ENCODE measurements at places on chromosomes 6 and 20.

DNA sequence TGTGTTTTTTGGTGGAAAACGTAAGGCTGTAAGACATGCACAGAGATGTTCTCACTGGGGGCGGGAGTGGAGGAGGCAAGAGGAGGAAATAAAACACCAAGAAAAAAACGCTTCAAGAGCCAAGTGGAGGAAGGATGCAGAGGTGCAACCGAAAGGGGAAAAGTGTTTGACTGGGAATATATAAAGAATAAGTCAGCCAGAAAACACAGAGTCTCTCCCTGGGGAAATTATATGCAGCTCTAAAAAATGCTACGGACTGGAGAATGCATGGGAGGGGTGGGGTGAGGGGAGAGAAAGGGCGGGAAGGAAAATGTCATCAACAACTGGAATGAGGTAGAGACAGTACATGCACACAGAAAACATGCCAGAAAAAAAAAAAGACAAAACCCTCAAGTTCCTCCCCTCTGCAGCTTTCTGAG lies 133.5 kb downstream of the SCML4 start:
- DNase-seq = no peak

DNA sequence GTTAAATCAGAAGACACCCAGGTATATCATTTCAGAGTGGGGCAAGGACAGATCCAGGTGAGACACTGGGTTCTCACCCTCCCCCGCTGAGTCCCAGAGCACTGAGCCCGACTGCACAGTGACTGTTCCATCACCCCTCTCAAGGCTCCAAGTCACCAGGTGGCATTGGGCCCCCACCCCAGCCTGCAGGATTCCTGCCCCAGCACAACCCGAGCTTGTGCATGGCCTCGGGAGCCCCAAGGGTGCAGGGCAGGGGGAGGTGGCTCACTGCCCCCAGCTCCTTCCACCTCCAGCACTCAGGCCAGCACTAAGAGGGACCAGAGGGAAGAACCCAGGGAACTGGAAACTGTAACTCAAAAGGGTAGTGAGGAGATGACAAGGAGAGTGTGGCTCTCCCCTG lies 39.3 kb upstream of the CST5 start:
- DNase-seq = no peak

GRCh38 chr20:32482143-32482441 lies 103.0 kb downstream of the NOL4L start:
- DNase-seq = no peak

DNA sequence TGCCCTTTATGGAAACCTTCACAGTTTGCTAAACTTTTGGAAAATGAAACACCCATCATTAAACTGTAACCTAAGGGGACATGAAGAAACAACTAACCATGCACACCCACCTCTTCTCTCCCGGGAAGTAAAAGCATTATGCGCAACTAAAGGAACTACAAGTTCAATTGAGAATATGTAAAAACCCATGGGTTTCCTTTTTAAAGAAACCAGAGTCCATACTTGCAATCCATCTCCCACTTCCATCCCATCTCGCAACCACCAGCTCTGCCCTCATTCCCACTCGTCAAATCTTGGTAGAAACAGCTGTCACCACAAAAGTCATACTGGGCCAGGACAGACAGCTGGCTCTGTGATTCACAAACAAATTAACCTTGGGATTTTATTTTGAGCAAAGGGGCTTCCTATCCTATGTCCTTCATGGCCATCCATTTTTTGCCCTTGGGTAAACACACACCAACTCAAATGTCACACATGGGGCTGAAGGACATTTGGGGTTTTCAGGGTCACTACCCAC lies 81.5 kb downstream of the HAO1 start:
- no peak for DNase-seq

DNA sequence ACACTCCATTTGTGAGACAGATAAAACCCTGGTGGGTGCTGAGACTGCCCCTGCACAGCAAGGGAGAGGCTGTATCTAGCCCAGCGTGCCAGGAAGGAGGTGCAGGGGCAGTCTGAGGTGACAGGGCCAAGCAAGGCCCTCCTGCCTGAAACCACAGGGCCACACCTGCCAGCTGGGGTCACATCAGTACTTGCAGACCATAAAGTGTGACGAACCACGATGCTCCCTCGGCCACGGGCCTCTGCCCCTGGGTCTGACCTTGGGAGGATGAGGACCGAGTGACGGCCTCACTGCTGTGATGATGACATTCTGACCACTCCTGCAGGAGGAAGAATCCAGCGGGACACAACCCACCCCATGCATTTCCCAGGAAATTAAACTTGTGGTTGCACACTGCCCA lies 75.1 kb downstream of the NINL start:
- DNase-seq = no peak

- DNase-seq = no peak
Measured at GRCh38 chr6:132865364-132865763, 51.0 kb downstream of the RPS12 start.

- DNase-seq = no peak
Measured at GRCh38 chr6:36593569-36594028, 563 bp upstream of the SRSF3 start.

DNA sequence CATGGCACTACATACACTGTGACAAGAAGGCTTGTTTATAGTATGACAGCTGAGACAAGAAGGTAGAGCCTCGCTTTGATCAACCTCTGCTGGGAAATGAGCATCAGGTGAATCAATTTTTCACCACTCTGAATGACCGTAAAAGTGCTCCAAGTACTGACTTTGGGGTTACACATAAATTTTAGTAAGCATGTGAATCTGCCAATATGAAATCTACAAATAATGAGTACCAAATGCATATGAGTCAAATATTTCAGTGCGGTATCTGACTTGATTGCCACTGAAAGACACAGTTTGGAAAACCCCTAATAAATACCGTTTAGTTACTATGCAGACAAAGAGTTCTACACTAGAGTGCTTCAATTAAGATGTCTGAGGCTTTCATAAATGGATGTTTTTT lies 77.8 kb downstream of the ATG5 start:
- DNase-seq = no peak

DNA sequence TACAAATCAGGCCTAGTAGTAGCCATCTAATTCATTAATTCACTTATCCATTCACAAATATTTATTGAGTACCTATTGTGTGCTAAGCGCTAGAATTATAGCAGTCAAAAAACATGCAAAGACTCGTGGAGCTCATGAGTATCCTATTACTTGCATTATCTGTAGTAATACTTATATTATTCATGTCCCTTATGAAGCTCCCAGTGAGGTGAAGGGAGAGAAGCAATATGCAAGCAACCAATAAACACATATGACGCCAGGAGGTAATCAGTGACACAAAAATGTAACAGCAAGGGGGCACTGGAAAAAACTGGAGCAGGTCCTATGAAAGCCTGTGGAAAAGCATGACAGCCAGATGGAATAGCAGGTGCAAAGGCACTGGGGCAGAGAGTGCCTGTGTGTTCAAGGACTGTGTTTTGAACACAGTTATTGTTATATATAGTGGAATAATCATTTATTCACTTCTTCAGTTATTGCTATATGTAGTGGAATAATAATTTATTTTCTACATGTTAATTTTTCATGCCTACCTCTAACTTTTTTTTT lies 109.5 kb downstream of the KIF13A start:
- DNase-seq = no peak

DNA sequence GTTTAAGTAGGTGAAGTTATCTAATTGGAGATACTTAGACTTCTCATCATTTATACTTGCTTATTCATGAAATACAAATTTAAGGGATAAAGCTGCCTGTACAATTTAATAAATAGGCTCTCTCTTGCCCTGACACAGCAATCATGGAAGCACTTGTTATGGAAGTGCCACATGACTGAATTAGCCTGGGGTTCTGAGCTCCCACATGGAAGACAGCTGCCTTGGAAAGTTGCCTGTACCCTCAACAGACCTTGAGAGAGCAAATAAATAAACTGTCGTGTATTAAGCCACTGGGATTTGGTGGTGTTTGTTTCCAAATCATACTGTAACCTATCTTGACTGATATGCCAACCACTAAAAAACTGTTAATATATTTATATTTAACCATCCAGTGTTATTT lies 87.0 kb upstream of the RSPO3 start:
- DNase-seq = no peak

- no peak for DNase-seq
Measured at GRCh38 chr6:321158-321438, 28.8 kb downstream of the DUSP22 start.

GRCh38 chr6:21393441-21394165 lies 199.9 kb upstream of the SOX4 start:
- no peak for DNase-seq

DNA sequence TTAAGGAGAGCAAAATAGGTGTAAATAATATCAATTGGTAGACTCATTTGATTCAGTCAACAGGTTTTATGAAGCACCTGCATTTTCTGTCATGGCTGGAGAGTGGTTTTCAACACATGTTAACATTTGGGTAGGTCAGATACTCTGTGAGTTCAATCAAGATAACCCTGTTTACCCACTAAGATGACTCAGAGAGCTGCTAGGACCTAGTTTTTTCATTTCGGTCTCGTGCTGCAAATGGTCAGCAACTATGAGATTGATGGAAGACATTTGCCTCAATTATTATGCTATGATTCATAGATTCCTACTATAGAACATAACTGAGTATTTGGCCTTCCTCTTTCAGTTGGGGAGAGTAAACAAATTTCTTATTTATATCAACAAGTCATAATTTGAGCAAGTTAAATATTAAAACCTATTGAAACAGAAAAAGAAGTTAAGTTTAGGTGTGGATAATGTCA lies 391.4 kb upstream of the CITED2 start:
- no peak for DNase-seq

DNA sequence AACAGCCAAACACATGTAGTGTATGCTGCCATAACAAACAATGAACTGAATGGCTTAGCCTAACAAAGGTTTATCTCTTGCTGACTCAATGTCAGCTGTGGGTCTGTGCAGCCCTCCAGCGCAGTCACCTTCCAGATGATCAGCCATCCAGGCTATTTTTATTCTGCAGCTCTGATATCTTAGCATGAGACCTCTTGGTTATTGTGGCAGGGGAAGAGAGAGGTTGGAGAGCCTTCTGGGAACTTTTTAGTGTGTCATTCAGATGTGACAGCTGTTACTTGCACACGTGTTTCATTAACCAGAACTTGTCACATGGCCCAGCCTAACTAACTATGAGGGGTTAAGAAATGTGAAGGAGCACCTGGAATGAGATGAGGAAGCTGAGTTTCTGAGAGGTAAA lies 202.5 kb downstream of the DHX35 start:
- no peak for DNase-seq

- DNase-seq = no peak
Measured at GRCh38 chr6:165676435-165677068, 13.5 kb upstream of the PDE10A start.

- DNase-seq = no peak
Measured at GRCh38 chr6:118469468-118469867, 78.6 kb upstream of the PLN start.

DNA sequence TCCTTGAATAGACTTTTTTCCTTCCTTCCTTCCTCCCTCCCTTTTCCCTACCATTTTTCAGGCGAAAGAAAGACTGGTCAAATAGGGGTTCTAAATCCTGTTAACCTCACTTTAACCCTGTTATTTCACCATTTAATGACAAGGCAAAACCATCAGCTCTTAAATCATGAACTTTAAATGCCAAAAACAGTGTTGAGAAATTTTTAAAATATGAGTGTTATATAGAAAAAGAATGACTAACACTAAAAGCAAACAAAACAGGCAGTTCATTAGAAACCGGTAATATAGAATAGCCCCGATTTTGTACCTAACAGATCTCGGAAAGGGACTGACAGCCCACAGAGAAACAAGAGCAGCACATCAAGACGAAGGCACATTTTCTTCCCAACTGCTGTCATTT lies 57.4 kb upstream of the CEP85L start:
- no peak for DNase-seq

DNA sequence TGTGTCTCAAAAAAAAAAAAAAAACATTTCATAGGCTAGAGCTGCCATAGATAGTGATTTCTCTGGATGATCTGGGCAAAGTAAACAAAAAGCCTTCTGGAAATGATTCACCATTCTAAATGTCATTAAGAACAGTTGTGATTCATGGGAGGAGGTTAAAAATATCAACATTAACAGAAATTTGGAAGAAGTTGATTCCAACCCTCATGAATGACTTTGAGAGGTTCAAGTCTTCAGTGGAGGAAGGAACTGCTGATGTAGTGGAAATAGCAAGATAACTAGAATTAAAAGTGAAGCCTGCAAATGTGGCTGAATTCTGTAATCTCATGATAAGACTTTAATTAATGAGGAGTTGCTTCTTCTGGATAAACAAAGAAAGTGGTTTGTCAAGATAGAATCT lies 26.8 kb upstream of the MMP24 start:
- no peak for DNase-seq

GRCh38 chr20:7346562-7346961 lies 579.1 kb downstream of the BMP2 start:
- no peak for DNase-seq

DNA sequence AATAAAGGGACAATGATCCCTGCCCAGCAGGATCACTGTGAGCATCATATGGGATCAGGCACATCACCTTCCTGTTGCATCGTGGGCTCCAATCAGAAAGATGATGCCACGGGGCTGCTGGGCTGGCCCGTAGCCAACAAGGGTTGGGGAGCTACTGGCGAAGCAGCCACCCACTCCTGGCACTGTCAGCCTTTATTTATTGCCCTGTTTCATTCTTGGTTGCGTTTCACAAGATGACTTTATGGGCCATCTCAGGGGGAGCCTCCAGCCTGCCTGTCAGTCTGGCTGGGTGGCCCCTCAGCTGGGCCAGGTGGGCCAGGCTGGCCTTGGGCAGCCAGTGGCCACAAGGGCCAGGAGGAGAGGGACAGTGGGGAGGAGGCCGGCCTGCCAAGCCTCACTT lies 17.3 kb downstream of the VSTM2L start:
- no peak for DNase-seq

- no peak for DNase-seq
Measured at GRCh38 chr6:164502833-164503232, 806.6 kb downstream of the C6orf118 start.

DNA sequence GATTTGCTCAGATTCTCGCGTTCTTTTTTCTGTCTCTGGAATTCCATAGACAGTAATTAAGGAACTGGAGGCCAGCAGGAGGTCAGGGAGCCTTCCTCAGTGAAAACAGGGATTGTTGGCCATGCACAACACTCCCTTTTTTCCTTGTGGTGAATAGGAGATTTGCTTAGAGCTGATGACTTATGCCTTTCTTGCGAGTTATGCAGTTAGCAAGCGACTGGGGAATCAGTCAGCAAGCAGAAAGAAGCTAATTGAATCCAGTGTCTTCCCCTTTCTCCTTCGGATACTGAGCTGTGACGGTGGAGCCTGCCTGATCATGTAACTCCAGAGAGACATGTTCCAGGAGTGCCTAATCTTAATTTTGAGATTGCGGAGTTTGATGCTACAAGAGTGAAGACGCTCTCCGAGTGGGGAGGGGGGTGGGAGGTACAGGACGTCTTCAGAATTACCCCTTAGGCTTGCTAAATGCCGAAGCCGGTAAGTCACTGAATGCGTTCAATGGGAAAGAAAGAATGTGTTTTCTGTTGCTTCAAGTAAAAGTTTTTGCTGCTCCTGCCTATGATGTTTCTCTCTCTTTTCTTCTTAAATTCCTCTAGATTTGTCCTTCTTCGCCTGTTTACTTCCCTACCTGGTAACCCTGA lies 165.9 kb downstream of the SASH1 start:
- no peak for DNase-seq

Measured in stimulated activated CD8-positive, alpha-beta memory T cell treated with anti-CD3 and anti-CD28 coated beads, Interleukin-2, amount 100 ng/mL, for 48 hours (primary cell).